Activated CD8-positive, alpha-beta memory T cell treated with anti-CD3 and anti-CD28 coated beads for 4 hours (primary cell): ENCODE measurements at places on chromosomes 13 and 19.

DNA sequence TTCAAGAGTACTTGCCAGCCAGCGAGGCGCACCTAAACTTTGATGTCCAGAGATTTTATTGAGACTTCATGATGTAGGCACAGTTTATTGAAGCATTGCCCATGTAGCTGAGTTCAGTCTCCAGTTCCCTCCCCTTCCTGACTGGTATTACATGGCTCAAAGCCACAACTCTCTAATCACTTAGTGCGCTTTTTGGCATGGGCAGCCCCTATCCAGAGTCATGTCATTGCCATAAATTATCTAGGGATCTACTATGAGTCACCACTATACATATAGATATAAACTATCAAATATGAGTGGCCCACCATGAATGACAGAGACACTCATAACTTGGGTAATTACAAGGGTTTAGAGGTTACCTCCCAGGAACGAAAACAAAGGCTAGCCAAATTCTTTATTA, 7.7 kb downstream of the ZNF614 start:
- no peak for DNase-seq

GRCh38 chr19:39740395-39740794, 2.6 kb upstream of the CLC start:
- no peak for DNase-seq

GRCh38 chr19:1377965-1378785, 5.5 kb upstream of the NDUFS7 start:
- DNase-seq: no peak

DNA sequence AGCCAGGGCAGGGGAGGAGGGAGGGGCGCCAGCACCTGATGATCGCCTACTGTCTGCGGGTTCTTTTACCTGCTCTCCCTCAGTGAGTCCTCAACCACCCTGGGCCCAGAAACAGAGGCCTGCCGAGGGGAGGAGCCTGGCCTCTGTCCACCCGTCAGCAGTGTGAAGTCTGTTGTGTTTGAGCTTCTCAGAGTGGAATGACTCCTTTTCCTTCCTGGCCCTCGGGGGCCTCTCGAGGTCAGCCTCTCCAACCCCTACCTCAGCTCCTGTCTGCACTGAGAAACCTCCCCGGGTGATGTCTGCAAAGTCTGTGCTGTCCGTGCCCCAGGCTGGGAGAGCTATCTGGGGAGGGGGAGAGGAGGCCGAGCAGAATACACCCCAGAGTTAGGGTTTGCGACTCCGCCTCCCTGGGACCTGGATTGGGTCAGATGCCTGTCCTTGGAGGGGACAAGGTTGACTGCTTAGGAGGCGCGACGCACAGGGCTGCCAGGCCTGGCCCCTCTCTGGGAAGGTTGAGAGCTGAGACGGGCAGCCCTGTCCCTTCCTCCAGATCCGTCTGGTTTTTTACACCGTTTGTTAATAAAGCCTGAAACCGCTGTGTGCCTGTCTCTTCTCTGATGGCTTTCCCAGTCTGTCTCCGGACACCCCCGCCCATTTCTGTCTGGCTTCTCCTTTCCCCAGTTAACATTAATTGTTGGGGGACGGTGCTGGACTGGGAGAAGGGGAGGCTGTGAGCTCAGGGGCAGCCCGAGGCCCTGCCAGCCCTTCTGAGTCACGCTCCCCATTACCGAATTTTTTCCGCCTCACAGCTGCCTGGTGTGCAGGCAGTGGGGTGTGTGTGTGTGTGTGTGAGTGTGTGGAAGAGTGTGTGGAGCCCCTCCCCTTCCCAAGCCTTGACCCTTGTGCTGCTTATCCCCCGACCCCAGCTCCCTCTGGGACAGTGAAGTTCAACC, 989 bp upstream of the SSC5D start:
- DNase-seq: no peak

DNA sequence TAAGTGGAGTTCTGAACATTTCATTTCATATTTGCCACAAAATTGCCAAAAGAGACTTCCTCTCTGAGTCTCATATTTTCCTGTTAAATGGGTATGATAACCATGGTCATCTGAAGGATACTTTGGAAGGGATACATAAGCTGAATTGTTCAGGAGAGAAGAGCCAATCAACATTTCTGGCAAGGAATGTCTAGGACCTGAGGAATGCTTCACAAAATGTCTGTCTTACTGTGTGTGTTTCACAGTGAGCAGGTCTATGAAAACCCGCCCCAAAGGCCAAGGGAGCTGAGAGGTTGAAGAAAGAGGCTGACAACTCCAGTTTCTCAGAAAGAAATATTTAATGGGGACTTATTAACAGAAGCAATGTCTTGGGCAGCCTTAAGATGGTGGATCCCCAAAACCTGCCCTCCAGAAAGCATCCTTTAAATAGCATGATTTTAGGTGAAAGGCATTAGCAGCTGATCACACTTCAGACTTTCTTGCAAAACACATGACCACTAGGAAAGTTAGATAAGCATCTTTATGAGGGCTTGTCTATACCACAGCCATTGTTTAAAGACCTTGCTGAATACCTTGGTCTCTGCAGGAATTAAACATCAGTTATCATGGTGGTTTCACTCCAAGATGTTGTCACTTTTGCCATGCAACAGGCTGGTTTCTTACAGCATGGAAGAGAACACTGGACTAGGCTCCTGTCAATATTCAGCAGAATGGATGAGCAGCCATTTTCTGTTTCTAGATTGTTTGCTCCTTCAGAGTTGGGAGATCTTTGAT, 78.9 kb downstream of the TNFSF11 start:
- no peak for DNase-seq

DNA sequence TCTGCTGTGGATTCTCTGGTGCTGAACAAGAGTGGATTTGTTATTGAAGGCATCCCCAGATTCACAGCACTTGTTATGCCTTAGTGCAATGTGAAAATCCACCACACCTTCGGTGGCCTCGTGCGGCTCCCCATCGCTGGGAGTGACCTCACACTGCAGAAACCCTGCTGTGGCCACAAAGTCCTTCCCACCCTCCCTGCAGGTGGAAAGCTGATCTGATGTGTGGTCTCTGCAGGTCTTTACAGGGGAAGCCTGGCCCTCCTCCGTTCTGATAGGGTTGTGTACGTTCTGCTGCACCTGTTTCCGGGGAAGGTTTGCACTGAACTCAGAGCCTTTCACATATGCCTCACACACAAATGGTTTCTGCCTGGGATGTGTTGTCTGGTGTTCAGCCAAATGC, 5.0 kb downstream of the ZNF792 start:
- DNase-seq: no peak

DNA sequence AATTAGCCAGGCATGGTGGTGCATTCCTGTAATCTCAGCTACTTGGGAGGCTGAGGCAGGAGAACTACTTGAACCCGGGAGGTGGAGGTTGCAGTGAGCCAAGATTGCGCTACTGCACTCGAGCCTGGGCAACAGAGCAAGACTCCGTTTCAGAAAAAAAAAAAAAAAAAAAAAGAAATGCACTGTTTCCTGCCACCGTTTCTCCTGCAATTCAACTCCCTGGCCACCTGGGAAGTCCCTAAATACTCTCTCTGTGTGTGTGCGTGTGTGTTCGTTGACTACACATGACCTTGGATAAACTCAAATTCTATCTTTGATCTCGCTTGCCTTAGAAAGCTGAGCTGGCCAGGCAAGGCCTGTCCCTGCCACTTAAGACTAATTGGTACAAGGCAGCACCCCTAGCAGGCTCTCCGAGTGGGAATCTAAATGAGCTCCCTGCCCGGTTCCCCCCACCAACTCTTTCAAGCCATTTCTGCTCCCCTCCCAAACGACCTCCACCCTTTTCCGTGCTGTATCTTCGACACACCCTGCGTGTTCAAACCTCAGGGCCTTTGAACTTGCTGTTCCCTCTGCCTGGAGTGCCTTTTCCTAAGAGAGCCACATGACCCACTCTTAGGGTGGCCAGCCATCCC, 5.2 kb upstream of the BCAT2 start:
- DNase-seq: no peak

DNA sequence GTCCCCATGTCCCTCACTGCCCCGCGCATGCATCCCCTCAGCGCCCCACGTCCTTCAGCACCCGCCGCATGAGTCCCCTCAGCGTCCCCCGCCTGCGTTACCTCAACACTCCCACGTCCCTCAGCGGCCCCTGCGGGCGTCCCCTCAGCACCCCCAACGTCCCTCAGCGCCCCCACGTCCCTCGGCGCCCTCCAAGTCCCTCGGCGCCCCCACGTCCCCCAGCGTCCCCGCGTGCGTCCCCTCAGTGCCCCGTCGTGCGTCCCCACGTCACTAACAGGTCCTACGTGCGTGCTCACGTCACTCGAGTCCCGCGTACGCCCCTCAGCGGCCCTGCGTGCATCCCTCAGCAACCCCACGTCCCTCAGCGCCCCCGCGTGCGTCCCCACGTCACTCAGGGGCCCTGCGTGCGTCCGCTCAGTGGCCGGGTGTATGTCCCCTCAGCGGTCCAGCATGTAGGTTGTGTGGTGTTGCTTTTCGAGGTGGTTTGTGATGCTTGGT, 19.5 kb upstream of the GAS6 start:
- no peak for DNase-seq

- no peak for DNase-seq
Observed at GRCh38 chr13:99164226-99164625, 36.4 kb upstream of the UBAC2 start.

GRCh38 chr19:6069268-6069791, 41.0 kb downstream of the RFX2 start:
- DNase-seq: no peak

GRCh38 chr13:107339209-107339608, 771.3 kb upstream of the ARGLU1 start:
- DNase-seq: no peak

- no peak for DNase-seq
Observed at GRCh38 chr19:40626918-40627317, 25.7 kb downstream of the LTBP4 start.

DNA sequence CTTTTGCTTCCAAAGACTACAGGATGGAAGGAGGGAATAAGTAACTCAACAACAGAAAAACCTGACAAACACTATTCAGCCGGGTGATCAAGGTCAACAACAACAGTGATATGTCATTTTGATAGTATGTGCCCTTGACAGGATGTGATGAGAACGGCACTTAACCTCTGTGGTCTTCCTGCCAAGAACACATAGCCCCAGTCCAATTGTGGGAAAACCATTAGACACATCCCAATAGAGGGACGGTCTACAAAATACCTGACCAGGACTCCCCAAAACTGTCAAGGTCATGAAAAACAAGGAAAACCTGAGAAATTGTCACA, 43.1 kb upstream of the AMER2 start:
- no peak for DNase-seq

GRCh38 chr13:36883824-36884223, 36.2 kb downstream of the SMAD9 start:
- no peak for DNase-seq

GRCh38 chr13:37769078-37769477, 100.5 kb downstream of the TRPC4 start:
- no peak for DNase-seq

DNA sequence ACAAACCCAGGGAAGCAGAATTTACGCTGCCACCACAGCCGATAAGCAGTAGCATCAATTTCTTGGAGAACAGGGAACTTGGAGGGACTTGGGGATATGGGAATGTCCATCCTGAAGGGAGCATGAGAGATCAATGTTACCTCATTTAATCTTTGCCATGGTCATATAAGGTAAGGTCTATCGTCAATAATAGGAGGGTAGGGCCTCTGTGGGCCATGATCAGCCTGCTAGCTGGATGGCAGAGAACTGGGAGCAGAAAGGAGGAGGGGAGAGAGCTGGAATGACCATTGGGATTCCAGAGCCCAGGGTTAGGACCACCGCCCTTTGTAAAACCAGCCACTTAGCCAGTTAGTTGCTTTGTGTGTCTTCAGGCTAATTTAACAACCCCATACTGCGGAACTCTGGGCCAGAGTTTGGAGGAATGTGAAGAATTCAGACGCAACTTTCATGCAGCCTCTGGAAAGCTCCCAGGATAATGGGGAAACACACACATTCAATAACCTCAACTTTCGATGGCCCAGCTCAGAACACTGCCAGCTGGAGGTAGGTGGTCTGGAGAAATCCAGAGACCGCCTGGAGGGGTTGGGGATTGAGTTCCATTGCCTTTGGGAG, 40.3 kb downstream of the ZNF557 start:
- DNase-seq: no peak

DNA sequence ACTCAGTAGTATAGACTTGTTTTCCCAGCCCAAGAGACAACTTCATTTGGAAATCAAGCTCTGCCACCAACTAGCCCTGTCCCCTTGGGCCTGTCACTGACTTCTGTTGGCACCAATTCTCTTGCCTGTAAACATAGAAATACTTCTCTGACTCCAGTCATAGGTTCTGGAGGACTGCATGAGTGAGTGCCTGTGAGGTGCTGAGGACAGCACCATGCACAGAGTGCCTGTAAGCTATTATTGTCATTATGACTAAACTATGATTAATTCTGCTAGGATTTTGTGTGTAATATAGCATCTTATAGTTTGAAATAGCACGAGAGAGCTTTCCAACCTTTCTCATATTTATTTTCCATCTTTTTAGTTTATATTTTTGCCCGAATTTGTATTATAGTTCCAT, 247.9 kb downstream of the MYO16 start:
- DNase-seq: no peak

DNA sequence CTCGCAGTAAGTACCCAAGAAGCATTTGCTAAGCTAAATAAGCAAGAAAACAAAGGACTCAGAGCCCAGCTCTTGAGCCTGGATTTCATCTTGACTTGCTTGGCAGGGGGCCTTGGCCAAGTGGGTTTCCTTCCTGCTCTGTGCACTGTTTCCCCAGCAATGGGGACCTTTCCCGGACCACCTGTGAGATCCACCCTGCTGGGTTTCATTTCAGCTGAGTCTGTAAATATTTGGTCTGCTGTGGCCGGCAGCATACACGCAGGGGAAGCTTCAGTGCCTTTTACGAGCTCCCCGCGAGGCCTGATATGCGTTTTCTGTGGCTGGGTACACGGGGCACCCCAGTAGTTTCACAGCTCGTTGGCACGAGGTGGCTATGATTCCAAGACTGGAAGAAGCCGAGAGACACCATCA, 12.4 kb upstream of the TINCR start:
- DNase-seq: no peak

DNA sequence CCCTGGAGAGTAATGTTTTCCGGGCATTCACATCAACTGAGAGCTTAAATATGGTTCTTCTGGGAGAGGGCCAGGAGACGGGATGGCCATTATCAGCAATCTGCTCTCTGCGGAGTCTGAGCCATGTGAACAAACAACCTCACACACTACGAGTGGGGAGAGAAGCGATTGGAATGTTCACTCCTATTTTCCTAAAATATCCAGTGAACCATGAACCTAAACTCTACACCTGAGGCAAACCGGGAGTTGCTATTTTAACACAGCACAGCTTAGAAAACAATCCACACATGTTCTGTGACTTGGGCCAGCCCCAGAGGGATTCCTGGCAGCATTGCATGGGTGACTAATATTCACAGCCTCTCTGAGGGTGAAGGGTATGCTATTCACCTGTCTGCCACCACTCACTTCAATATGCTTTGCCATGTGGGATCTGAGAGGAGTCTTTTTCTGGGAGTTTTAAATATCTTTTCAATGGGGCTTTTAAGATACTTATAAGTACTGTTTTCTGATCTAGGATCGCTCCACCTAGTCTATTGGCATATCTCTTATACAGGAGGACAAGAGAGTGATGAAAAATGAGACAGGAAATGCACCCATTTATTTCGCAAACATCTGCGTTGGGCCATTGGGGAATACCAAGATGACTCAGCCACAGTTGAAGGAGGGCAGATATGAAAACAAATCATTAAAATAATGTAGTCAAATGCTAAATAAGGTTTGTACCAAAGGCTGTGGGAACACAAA, 72.6 kb upstream of the SERP2 start:
- no peak for DNase-seq

GRCh38 chr19:14446336-14447036, 13.4 kb downstream of the PKN1 start:
- DNase-seq: no peak
